ENCODE measurements at places on chromosomes 6 and 20.
A peak's percentile ranks its signal among the peaks of the same experiment; 100 is the strongest.

DNA sequence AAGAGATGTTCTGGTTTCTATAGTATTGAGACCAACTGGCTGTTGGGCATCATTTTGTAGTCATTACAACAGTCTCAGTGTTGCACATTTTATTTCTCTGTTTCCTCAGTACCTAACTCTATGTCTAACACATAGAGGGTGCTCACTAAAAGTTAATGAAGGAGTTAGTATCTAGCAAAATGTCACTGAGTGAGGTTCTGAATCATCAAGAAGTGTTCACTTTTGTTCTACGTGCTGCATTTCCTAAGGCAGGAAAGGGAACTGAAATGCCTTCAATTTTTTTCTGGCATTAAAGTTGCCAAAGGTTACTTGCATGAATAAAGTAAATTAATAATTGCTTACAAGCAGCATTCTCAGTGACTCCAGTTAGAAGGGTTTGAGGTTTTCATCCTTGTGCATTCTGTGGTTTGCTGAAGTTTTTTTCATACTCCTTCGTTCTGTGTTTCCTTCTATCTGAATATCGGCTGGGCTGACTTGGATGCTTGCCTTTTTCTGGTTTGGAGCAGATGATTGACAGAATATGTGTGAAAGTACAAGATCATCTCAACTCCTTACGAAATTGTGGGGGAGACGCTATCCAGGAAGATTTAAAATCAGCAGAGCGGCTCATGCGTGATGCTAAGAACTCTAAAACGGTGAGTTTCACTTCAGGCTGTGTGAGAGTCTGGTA is 114.5 kb upstream of the SCGN start:
- no peaks in the 10 kb centered on the region for H3K36me3 ChIP-seq
- DNase-seq: no peak
- no peaks in the 10 kb centered on the region for H3K27me3 ChIP-seq
- no peak overlapping the region for H3K4me3 ChIP-seq
- no peak overlapping the region for H3K27ac ChIP-seq

DNA sequence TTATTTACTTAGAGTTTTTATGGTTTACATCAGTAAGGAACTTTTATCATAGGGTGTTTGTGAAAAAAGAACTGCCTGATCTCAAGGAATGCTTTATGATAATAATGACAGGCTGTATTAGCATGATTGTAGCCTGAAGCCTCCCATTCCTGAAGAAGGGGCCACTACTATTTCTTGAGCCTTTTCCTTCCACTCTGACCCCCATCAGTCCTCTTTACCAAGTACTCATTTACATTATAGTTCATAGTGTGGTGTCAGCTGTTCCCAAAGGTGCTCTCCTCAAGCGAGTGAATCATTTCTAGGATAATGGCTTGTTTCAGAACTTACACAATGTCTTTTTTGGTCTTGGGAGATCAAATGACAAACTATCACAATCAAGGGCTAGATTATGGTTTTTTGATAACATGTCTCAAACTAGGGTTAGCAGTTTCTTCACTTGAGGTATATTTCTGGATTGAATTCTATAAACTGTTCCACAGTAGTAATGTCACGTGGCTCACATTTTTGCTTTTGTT is 283.6 kb downstream of the CDKAL1 start:
- no peaks in the 10 kb centered on the region for H3K4me1 ChIP-seq
- H3K27me3 ChIP-seq: no peaks in the 10 kb centered on the region
- no peak overlapping the region for H3K4me3 ChIP-seq
- H3K36me3 ChIP-seq: no peaks in the 10 kb centered on the region
- H3K27ac ChIP-seq: no peak overlapping the region

- H3K36me3 ChIP-seq: no peaks in the 10 kb centered on the region
- H3K4me3 ChIP-seq: no peak overlapping the region
- no peak overlapping the region for H3K27ac ChIP-seq
- no peak for DNase-seq
- H3K4me1 ChIP-seq: peaks cover 13% of the 10 kb centered on the region
Observed at GRCh38 chr20:14956538-14956937, 619.1 kb upstream of the FLRT3 start.

GRCh38 chr6:138285800-138286199 is 67.5 kb upstream of the PBOV1 start:
- DNase-seq: no peak
- peaks cover 3% of the 10 kb centered on the region for H3K4me1 ChIP-seq
- no peak overlapping the region for H3K27ac ChIP-seq
- H3K4me3 ChIP-seq: no peak overlapping the region
- H3K27me3 ChIP-seq: no peaks in the 10 kb centered on the region

- peak; percentile 16 for DNase-seq
- H3K4me1 ChIP-seq: no peaks in the 10 kb centered on the region
- no peaks in the 10 kb centered on the region for H3K27me3 ChIP-seq
- no peak overlapping the region for H3K4me3 ChIP-seq
Observed at GRCh38 chr6:134809130-134809529, 140.8 kb downstream of the ALDH8A1 start.

DNA sequence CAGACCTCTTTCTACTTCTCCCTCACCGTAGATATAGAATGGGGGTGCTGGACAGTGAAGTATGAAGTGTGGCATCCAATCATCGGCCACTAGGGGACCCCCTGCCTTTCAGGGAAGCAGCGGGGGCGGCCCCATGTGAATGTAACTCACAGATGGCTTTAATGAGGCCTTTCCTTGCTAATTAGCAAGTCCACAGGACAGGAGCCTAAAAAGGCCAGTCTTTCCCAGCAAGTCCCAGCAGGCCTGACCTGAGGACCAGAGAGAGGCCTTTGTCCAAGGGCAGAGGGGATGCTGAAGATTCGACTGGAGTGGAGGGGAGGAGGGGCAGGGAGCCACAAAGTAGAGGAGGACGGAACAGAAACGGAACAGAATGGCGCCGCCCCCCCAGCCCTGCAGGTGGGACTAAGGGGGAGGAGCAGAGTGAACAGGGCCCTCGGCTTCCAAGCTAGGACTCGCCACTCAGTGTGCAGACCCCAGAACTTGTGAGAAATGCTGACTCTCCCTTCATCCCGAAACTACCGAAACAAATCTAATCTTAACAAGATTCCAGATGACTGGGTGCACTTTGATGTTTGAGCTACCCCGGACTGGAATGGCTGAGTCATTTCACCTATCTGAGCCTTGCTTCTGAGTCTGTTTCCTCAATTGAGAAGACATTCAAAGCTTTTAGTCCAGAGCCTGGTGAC is 5.8 kb downstream of the C6orf132 start:
- no peaks in the 10 kb centered on the region for H3K36me3 ChIP-seq
- H3K4me3 ChIP-seq: no peak overlapping the region
- peaks cover 18% of the 10 kb centered on the region for H3K4me1 ChIP-seq
- H3K27ac ChIP-seq: peak overlapping the region; percentile 23
- peaks cover 2% of the 10 kb centered on the region for H3K27me3 ChIP-seq

DNA sequence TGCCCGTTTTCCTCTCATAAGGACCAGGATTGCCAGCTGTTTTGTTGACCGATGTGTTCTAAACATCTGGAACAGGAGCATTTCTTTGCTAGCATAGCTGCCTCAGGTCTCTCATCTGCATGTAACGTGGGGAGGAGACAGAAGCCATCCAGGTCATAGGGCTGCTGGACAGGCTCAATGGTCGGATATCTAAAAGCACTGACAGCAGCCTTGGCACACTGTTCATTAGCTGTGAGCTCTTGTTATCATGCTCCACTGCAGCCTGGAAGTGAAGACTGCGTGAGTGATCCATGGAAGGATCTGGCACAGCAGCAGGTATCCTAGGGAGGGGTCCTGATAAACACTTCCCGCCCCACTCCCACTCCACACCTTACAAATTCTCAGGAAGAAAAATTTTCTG is 175.3 kb downstream of the LRFN2 start:
- H3K36me3 ChIP-seq: no peaks in the 10 kb centered on the region
- no peaks in the 10 kb centered on the region for H3K27me3 ChIP-seq
- no peaks in the 10 kb centered on the region for H3K4me1 ChIP-seq
- H3K4me3 ChIP-seq: no peak overlapping the region

- H3K4me3 ChIP-seq: no peak overlapping the region
- peak; percentile 24 for DNase-seq
- no peak overlapping the region for H3K27ac ChIP-seq
Observed at GRCh38 chr6:2688401-2689064, 62.2 kb downstream of the MYLK4 start.

- no peaks in the 10 kb centered on the region for H3K4me1 ChIP-seq
- no peaks in the 10 kb centered on the region for H3K36me3 ChIP-seq
- H3K27ac ChIP-seq: no peak overlapping the region
- no peak for DNase-seq
- no peak overlapping the region for H3K4me3 ChIP-seq
Observed at GRCh38 chr6:155213611-155214372, 50.0 kb upstream of the CLDN20 start.

- no peaks in the 10 kb centered on the region for H3K36me3 ChIP-seq
- no peak overlapping the region for H3K27ac ChIP-seq
- H3K4me1 ChIP-seq: no peaks in the 10 kb centered on the region
Observed at GRCh38 chr6:168708984-168709383, 268.0 kb downstream of the SMOC2 start.

DNA sequence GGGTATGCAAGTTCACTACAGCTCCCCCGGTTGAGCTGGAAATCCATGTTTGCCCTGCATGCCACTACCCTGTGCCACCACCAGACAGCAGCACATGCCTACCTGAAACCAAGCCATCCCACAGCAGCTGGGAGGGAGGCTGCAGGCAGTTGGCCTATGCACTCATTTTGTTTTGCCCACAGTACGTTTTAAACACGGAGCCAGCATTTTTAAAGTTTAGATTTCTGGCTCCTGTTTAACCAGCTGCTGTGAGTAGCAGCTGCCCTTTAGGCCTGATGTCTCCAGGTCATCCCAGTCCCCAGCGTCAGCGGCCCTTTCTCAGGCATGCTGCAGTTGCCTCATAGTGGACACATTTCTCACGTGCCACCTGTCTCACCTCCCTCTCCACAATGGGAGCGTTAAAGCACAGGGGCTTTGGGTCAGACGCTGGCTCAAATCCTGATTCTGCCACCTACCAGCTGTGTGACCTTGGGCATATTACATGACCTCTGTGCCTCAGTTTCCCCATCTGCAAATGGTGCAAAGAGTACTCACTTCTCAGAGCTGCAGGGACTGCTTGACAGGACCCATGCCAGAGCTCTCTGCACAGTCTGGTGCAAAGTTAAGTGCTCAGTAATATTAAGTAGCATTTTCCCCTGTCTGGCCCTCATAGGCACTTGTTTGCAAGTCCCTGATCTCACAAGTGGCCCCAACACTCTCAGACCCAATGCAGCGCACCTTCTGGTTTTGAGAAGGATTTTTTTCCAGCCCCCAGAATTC is 8.2 kb upstream of the UBE2V1 start:
- no peak overlapping the region for H3K27ac ChIP-seq
- peak; percentile 67 for DNase-seq
- no peaks in the 10 kb centered on the region for H3K27me3 ChIP-seq
- no peak overlapping the region for H3K4me3 ChIP-seq

- H3K36me3 ChIP-seq: no peaks in the 10 kb centered on the region
- peaks cover 8% of the 10 kb centered on the region for H3K4me1 ChIP-seq
- no peak for DNase-seq
- no peaks in the 10 kb centered on the region for H3K27me3 ChIP-seq
- H3K4me3 ChIP-seq: no peak overlapping the region
Observed at GRCh38 chr6:157036245-157036711, 259.1 kb downstream of the ARID1B start.

- H3K4me3 ChIP-seq: no peak overlapping the region
- no peak overlapping the region for H3K27ac ChIP-seq
- no peaks in the 10 kb centered on the region for H3K36me3 ChIP-seq
- no peaks in the 10 kb centered on the region for H3K27me3 ChIP-seq
- no peak for DNase-seq
Observed at GRCh38 chr20:58494923-58495622, 20.1 kb downstream of the APCDD1L start.

- no peak overlapping the region for H3K4me3 ChIP-seq
- no peaks in the 10 kb centered on the region for H3K36me3 ChIP-seq
- no peaks in the 10 kb centered on the region for H3K27me3 ChIP-seq
- H3K27ac ChIP-seq: no peak overlapping the region
- DNase-seq: no peak
Observed at GRCh38 chr6:98808541-98809210, 25.7 kb upstream of the POU3F2 start.

DNA sequence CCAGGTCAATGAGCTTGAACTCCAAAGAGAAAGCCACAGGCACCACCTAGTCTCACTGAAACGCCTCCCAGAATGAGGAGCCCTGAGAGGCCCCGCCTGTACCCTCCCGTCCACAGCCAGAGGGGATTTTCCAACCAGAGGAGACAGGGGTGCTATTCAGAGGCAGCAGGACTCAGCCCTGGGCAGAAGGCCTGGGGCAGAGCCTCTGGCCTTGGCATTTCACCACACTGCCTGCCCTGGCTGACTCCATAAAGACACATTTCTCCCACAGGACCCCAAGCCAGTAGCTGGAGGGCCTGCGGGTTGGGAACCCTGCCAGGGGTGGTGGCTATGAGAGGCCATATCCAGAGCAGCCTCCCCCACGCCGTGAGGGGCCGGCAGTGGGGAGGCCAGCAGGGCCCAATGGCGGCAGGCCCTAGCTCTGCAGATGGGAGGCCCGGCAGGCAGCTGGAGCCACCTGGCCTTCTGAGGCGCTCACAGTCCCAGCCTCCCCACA is 159.3 kb downstream of the PREX1 start:
- H3K4me3 ChIP-seq: no peak overlapping the region
- peaks cover 34% of the 10 kb centered on the region for H3K4me1 ChIP-seq
- no peaks in the 10 kb centered on the region for H3K27me3 ChIP-seq
- peaks cover 7% of the 10 kb centered on the region for H3K36me3 ChIP-seq
- no peak for DNase-seq

- H3K27ac ChIP-seq: no peak overlapping the region
- no peak overlapping the region for H3K4me3 ChIP-seq
- DNase-seq: no peak
- no peaks in the 10 kb centered on the region for H3K27me3 ChIP-seq
- no peaks in the 10 kb centered on the region for H3K4me1 ChIP-seq
- no peaks in the 10 kb centered on the region for H3K36me3 ChIP-seq
Observed at GRCh38 chr20:19257865-19258264, 45.4 kb downstream of the SLC24A3 start.

- no peaks in the 10 kb centered on the region for H3K27me3 ChIP-seq
- no peaks in the 10 kb centered on the region for H3K4me1 ChIP-seq
- H3K36me3 ChIP-seq: no peaks in the 10 kb centered on the region
- no peak overlapping the region for H3K27ac ChIP-seq
Observed at GRCh38 chr6:137284811-137285110, 65.6 kb upstream of the IFNGR1 start.

GRCh38 chr6:70651326-70651905 is 16.3 kb upstream of the SMAP1 start:
- H3K4me1 ChIP-seq: no peaks in the 10 kb centered on the region
- DNase-seq: no peak
- H3K27me3 ChIP-seq: peaks cover 2% of the 10 kb centered on the region
- H3K36me3 ChIP-seq: no peaks in the 10 kb centered on the region
- H3K27ac ChIP-seq: no peak overlapping the region
- H3K4me3 ChIP-seq: no peak overlapping the region
